ENCODE measurements at places on chromosomes 5 and 9.

DNA sequence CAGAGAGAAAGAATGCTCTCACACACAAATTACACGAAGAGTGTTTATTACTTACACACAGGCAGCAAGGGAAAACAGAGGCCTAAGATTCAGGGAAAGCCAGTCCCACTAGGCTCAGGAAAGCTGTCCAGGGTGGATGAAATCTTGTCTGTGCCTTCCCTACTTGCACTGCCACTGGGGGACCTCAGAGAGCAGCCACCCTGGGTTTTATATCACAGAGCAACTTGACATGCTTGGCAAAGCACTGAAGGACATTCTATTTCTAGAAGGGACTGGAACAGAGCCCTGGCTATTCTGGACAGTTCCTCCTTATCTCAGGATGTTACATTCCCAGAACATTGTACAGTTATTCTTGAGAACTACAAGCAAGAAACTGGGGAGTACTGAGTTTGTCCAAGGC lies 7.5 kb upstream of the PRSS3 start:
- no peak for DNase-seq

GRCh38 chr9:136055715-136056545 lies 39.2 kb downstream of the NACC2 start:
- no peak for DNase-seq

DNA sequence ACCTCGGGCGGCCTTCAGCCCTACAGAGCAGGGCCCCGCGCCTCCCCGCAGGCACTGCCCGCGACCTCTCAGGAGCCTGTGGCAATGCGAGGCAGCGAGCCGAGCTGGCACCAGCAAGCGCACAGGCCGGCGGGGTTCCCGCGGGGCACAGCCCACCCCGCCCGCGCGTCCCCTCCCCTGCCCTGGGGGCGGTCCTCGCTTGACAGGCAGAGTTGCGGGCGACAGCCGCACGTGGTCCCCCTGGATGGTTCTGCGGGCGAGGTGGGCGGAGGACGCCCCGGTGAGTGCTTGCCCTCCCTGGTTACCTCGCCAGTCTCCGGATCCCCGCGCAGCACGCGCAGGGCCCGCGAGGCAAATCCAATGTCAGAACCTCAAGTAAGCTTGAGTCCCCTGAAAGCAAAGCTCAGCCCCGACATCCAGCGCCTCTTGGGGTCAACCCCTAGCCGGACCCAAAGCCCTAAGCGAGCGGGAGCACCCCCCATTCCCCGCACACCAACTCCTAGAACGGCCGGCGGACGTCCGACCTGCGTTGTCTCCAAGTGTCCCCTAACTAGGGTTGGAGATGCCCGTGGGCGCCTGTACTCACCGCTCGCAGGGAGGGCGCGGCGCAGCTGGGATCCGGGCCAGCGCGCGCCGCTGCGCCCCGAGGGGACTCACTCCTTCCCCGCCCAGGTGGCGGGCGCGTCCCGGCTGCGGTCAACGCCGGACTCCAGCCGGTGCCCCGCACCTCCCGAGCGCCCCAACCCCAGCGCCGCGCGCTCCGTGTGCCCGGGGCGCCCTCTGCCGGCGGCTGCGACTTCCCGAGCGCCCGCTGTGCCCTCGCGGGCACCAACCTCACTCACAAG lies at the start of gene DRD1:
DRD1 (minus strand) TSS at position 123 of the 845 bp plus-strand sequence. CDS start 1,083 bp downstream, outside the sequence.
- DNase-seq, result no peak

DNA sequence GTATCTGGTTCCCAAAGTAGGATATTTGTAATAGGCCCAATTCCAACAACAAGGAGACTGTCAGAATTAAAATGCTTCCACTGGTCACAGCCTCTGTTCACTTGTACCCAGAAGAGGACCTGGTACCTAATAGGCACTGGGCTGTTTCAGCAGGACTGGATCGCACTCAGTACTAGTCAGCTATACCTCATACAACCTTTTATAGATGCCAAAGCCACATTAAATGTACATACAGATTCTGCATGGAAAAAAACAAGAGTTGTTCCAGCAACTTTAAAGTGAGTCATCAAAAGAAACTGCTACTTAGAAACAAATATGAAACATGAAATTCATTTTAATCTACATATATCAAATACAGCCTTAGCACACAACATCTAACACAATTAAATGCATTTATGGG lies 87.5 kb downstream of the GPR21 start:
- DNase-seq, result no peak

DNA sequence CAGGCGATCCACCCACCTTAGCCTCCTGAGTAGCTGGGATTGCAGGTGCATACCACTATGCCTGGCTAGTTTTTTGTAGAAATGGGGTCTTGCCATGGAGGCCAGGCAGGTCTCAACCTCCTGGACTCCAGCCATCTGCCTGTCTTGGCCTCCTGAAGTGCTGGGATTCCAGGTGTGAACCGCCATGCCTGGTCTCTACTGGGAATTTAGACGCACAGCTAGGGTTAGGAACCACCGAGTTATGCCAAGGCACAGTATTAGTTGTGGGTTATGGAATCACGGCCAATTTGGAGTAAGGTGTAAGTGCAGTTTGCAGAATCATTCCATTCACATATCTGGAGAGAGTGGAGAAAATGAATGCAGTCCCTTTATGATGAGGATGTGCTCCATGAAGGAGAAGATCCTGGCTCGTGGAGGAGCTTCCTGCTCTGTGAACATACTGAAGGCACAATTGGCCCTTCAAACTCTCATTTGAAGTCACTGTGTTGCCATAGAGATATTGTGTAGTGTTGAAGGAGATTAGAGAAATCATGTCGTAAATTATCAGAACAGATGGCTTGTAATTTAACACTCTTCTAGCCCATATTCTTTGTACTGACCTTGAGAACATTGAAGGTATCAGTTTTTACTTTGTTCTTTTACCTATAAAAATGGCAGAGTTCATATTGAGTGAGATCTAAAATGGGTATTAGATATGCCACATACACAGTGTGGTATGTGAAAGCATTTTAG lies 18.8 kb downstream of the TRIO start:
- DNase-seq, result no peak

DNA sequence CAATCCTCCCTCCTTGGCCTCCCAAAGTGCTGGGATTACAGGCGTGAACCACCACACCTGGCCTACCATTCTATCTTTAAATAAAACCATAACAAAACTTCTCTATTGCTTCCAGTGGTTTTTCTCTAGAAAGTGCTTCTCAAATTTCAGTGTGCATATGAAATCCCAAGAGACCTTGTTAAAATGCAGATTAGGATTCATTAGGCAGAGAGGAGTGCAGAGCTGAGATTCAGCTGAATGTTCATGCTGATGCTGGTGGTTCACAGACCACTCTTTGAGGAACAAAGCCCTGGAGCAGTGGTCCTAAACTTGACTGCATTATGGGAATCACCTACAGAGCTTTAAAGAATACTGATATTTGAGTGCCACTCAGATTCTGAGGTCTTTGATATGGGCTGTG lies 28.2 kb downstream of the CARD6 start:
- DNase-seq, result no peak

DNA sequence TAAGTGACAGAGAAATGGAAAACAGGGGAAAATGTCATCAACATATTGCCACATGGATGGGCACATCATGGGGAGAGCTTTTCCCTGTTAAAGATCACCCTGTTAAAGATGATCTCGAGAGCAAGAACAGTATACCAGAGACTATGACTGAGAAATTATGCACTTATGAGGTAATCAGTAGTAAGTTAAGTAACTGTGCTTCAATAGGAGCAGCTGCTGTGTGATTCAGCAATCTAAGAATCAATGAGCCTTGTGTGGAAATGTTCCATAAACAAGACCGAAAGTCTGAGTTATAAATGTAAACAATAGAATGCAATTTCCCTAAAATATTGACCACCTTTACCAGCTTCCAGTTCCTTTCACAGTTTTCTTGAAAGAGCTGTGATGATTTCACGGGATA lies 582.3 kb downstream of the CAAP1 start:
- DNase-seq, result no peak

GRCh38 chr9:134175291-134175807 lies 11.0 kb upstream of the RNU6ATAC start:
- DNase-seq, result no peak

DNA sequence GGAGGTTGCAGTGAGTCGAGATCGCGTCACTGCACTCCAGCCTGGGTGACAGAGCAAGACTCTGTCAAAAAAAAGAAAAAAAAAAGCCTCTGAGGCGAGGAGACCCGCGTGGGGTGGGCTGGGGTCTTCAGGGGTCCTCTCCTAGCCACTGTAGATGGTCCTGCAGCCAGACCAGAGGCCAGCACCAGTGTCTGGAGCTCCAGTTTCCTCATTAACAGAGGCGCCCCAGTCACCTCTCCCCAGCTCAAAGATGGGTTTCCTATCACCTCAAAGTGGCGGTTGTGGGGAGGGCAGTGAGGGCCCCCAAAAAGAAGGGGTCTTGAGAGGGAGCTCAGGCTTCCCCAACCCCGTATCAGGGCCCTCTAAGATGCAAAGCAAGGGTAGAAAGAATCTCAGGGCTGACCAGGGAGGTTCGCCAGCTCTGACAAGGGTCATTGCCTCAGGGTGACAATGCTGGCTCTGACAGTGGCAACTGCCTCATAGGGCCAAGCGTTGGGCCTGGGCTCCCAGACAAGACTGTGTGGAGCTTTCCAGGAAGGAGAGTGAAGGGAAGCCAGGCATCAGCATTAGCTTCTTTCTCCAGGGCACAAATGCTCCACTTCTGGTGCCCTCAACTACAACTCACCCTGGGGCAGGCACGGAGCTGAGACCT lies 15.0 kb downstream of the STK10 start:
- no peak for DNase-seq

- DNase-seq, result no peak
These were observed 65.4 kb upstream of the FAM174A start for GRCh38 chr5:100469767-100470166.

GRCh38 chr9:5511935-5512580 lies 1.7 kb downstream of the PDCD1LG2 start:
- no peak for DNase-seq

GRCh38 chr9:127098916-127099553 lies 23.4 kb downstream of the ANGPTL2 start:
- no peak for DNase-seq

GRCh38 chr9:15268317-15268716 lies 38.7 kb downstream of the TTC39B start:
- DNase-seq, result no peak
